ENCODE measurements at places on chromosomes 2 and 18.

- DNase-seq: no peak
Observed at GRCh38 chr18:32284284-32284683, 94.4 kb downstream of the MEP1B start.

DNA sequence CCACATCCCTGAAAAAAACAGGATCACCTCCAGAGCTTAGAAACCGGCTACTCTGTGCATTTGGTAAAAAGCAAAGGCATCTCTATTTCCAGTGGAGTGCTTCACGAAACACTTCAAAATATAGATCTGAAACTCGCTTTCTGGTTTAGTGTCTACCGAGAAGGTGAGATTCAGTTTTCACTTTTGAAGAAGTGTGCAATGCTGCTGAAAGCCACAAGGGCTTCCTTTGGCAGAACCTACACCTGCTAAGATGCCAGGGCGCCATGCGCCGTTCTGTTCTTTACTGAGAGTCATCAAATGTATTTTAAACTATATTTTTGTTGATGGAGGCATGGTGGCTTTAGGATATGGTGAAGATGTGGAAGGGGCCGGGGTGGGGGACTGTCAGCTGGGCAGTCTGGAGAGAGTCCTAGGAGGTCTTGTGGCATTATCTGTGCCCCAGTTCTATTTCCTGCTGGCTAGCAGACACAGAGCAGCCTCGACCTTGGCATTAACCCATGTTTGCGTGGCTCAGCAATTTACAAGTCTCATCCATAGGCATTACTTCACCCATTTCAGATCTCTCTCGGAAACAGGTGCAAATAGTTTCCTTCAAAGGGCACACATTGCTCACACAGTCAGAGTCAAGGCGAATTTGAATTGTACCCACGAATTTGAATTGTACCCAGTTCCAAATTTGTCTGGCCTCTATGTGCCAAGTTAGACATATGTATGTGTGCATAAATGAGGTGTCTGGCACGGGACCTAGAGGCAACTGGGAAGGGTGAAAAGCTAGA lies 46.7 kb upstream of the KCNF1 start:
- DNase-seq: no peak

DNA sequence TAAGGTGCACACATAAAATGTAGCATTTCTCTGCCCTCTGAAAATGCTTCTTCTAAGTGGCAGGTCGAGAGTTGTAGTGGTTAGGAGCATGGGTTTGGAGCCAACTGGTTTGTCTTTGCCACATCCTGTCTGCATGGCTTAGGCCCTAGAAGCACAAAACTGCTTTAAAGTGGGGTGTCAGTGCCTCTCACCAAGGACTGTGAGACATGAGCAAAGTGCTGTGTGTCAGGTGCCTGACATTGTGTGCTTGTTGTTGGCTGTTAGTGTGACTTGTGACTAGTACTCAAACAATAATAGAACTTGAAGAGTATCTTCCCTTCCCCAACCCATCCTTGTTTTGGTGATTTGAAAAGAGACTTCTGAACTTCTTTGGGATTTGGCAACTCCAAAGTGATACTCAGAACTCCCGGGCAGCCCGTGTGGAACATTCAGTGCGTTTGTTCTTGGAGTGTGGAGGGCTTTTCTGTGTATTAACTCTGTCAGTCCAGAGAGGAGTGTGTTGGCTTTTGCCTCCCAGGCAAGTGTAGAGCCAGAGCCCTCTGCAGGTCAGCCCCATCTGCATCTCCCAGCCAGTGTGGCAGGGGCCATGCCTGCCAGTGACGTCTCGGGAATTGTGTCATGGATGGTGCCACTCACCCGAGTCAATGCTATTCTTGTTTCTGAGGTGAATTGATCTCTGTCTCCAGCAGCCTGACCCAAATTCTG lies 5.0 kb downstream of the MGAT5 start:
- DNase-seq: no peak

DNA sequence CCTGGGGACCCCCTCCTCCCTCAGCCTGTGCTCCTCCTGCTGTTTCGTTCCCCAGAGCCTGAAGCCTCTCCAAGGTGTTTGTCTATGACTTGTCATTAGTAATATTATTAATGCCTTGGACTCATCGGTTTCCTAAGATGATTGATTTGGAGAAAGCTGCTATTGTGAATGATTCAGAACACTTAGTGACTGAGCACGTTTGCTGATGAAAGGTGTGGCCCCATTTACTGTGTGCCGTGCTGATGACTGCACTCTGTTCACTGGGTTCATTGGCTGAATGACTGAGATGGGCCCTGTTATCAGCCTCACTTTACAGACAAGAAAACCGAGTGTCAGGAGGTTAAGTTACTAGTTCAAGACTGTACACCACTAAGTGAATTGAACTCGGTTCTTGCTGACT lies 111.4 kb downstream of the SPP2 start:
- no peak for DNase-seq

GRCh38 chr18:28256166-28256565 lies 79.2 kb upstream of the CDH2 start:
- DNase-seq: no peak

GRCh38 chr2:217789003-217789735 lies 213.6 kb downstream of the TNS1 start:
- peak; percentile 69 for DNase-seq

DNA sequence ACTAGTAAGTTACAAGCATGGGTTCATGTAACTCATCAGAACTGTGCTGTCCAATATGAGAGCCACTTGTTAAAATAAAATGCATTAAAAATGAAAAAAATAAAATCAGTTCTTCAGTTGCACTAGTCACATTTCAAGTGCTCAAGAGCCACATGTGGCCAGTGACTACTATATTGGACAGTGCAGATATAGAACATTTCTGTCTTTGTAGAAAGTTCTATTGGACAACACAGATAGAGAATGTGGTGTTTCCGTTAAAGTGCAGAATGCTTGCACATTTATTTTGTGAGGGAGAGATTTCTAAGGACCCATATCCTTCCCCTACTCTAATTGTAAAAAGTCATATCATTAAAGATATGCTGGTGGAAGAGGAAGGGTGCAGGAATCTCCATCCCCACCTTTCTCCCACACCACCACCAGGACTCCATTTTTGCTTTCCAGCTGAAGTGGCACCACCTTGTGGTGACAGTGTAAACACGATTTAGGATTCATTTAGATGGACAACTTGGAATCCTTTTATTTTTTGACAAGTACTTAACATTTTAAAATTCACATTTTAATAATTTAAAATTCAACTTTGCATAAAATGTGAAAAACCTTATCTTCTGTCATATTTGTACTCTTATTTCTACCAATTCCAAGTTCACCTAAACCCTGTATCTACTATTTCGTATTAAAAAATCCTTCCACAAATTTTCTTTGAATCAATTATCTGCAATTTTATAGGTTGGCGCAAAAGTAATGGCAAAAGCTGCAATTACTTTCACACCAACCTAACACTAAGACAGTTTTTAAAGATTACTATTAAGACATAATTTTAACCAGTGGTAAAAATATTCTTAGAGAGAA lies 9.4 kb upstream of the CD302 start:
- DNase-seq: no peak

DNA sequence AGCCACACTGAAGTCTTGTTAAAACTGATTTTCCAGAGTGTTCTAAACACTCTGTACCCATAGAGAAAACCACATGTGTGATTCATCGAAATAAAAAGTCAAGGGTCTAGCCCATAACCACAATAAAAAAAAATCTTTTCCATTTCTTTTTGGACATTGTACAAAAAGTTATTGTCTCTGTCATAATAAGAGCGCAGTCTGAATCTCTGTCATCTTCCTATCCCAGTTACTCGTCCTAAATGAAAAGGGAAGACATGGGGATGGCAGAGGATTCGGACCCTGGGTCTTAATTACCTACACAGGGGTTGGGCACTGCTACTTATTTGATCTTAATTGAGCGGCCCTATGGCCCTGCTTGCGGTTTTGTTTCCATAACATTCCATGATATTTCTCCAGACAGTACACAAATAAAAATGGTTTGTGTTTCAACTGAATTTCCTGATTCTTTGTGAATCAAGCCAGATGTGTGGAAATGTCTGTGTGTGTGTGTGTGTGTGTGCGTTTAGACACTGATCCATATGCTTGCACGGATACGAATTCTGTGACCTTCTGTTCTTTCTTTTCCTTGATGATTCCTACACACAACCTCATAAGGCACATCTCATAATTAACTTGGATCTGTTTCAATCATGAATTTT lies 133.4 kb upstream of the SPATS2L start:
- no peak for DNase-seq

GRCh38 chr2:167134381-167135072 lies 246.2 kb downstream of the XIRP2 start:
- DNase-seq: no peak

GRCh38 chr2:147829106-147829505 lies 15.7 kb upstream of the ACVR2A start:
- no peak for DNase-seq

DNA sequence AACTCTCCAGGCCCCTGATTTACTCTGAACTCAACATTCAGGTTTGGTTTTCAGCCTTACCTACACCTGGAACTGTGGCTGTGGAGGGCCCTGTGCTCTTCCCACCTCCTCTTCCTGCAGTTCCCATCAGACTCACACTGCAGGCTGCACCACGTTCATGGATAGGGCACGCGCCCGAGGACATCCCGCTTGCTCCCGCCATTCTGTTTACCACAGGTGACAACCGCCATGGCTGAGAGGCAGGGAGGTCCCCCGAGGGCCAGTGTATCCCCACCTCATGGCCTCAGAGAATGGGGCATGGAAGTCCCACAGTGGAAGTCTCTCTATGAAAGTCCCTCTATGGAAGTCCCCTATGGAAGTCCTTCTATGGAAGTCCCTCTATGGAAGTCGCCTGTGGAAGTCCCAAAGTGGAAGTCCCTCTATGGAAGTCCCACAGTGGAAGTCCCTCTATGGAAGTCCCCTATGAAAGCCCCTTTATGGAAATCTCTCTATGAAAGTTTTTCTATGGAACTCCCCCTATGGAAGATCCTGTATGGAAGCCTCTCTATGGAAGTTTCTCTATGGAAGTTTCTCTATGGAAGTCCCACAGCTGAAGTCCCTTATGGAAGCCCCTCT lies 358.4 kb upstream of the SALL3 start:
- DNase-seq: no peak

GRCh38 chr2:19600506-19600905 lies 242.1 kb upstream of the OSR1 start:
- DNase-seq: no peak

GRCh38 chr2:69620870-69621269 lies 22.7 kb downstream of the AAK1 start:
- DNase-seq: no peak

GRCh38 chr2:29920130-29920577 lies 1.2 kb downstream of the ALK start:
- DNase-seq: no peak

GRCh38 chr2:40415391-40415790 lies 36.5 kb downstream of the SLC8A1 start:
- DNase-seq: no peak

DNA sequence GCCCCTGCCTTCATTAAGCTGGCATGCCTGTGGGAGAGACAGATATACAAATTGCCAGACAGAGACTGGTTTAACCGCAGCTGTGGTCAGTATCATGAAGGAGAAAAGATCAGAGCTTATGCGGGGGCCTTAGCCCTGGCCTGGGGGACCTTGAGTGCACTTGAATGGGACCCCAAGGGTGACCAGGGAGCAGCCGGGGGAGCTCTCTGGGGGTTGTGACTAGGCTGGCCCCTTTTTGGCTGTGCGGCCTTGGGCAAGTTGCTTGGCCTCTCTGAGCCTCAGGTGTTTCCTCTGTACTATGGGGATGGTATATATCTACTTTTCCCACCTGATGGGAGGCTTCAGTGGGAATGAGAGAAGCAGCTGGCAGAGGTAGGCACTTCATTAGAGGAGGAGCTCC lies 35.7 kb downstream of the INHBB start:
- DNase-seq: no peak

- DNase-seq: peak; percentile 78
Observed at GRCh38 chr2:230666885-230667712, 45.5 kb upstream of the CAB39 start.

GRCh38 chr2:180017784-180018183 lies 10.7 kb upstream of the CWC22 start:
- DNase-seq: peak; percentile 12

DNA sequence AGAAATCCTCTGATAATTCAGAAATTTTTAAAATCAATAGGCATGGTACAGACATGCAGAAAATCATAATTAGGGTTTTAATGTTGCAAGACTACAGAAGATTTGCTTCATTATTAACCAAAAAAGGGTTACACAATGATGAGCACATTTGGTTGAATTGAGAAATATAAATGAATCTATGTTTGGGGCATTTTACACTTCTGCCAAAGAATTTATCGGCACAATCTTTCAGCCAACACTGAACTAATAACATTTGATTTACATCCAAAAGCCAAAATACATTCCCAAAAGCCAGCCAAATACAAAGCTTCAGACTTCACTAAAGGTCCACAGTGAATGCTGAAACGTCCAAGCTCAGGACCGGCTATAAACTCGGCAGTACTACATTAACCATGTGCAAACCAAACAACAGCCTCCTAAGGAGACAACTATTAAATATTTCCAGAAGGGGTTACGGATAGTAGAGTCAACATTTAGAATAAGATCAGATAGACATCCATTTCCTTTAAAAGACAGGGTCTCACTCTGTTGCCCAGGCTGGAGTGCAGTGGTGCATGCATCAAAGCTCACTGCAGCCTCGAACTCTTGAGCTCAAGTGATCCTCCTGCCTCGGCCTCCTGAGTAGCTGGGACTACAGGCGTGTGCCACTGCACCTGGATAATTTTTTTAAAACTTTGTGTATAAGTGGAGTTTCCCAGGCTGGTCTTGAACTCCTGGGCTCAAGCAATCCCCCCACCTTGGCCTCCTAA lies 29.4 kb downstream of the SPRED2 start:
- no peak for DNase-seq

DNA sequence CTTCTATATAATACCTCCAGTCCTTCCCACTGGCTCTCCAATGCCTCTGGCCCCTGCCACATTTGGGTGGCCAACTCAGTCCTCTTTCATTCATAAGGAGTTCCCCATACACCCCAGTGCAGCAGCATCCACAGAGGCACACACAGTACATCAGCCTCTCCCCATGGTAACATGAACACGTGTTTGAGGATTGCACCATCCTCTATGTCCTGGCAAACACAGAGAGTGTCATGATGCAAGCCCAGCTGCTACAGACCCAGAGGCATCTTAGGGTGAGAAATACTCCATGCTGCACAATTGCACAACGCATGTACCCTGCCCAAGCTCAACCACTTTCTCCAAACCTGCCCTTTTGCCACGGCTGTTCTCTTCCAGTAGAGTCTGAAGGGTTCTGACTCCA lies 11.5 kb downstream of the IGFBP5 start:
- peak; percentile 97 for DNase-seq

DNA sequence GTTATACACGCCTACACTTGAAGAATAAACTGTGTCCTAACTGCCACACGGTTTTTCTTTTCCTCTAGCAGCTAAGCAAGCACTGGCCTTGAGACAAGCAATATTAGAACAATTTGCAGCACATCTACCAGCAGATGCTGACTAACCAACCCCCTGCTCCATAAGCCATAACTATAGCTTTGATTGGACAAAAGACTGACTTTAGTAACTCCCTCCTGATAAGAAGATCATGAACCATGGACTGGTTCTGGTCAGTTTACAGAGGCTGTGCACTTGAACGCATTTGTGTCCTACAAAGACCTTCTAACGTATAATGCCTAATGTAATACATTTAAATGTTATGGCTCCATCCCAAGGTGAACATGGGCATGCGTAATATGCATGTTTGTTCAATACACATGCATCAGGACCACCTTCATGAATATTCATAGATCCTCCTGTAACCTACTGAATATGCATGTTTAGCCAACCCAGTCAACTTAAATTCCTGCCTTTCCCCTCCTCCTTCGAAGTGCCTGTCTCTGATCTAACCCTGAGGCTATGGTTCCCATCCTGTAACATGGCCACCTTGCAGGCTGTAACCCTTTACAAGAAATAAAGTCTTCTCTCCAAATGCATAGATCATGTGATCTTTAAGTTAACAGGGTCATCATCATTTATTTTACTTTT lies 26.5 kb downstream of the SLC4A5 start:
- no peak for DNase-seq
